Endothelial cell (in vitro differentiated cells): ENCODE measurements at places on chromosomes 7 and 10. TPM values are rescaled to one million over a fixed set of nuclear protein-coding genes. Genes with fewer than 3 reads are reported as not detected.

Gene HHEX
- 182 TPM for total RNA-seq

Gene DYNC1I1
- total RNA-seq: 3.1 TPM

GRCh38 chr7:116777651-116778281 is 84.6 kb upstream of the CAPZA2 start:
- no peak for DNase-seq

GRCh38 chr7:9608560-9608959 is 1175.2 kb downstream of the NXPH1 start:
- DNase-seq: no peak

DNA sequence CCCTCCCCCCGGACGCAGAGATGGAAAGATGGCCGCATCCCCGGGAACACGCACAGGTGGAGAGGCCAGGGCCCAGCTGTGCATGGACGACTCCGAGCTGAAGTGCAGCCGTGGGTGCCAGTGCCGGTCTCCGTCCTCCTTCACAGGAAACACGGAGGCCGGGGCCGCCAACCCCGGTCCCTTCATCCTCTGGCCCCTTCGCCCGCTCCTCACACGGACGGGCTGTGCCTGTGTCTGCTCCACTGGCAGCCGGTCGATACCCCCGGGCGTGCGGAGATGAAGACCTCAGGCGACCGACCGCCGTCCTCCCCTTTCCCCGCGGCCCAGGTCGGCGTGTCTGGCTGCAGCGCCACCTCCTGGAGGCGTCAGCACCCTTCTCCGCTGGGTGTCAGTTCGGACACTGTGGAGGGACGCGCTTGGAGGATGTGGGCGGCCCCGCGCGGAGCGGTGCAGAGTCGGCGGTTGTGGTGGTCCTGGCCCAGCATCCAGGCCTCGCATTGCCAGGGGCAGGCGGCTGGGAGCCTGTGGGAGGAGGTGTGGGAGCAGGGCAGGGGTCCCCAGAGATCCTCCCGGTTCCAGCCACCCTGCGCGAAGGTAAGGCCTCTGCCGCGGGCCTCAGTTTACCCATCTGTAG is 9.9 kb downstream of the ZNF511 start:
- peak; percentile 86 for DNase-seq

GRCh38 chr7:135801877-135802276 is 53.3 kb upstream of the FAM180A start:
- no peak for DNase-seq

DNA sequence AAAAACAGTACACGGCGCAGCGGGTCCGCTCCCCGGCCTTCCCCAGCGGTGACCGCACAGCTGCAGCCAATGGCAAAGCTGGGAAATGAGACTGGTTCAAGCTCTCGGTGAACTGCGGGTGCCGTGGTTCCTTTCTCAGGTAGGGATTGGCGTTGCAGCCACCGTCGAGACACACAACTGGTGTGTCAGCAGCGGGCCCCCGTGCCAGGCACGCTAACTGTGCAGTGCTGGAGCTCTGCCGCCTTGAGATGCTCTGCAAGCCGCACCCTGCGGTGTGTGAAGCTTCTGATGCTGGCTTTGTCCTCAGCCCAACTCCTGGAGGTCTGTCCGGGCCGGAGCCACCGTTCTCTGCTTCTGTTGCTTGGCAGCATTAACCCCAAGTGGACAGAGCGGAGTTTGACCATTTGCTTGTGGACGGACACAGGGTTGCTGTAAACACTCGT is 20.6 kb upstream of the NKX6-2 start:
- no peak for DNase-seq

Gene INHBA
- total RNA-seq: 0.08 TPM

DNA sequence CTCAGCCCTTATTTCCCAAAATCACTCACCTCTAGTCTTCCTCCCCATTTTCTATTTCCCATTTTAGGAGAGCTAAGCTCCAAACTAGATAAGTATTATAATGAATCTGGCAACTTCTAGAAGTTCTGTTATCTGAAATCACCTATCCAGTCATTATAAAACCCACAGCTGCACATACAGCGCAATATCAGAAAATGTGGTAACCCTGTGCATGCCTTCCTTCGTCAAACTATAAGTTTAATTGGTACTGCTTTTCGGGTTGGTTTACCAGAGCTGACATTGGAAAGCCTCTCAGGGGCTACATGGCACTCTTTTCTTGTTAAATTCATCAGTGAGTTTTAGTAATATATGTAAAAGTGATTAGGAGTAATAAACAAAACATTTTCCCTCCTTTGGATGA is 1.6 kb downstream of the LAMB4 start:
- no peak for DNase-seq

- no peak for DNase-seq
Observed at GRCh38 chr7:156198277-156198676, 386.0 kb upstream of the SHH start.

- DNase-seq: no peak
Observed at GRCh38 chr10:6607778-6608177, 27.7 kb upstream of the PRKCQ start.

DNA sequence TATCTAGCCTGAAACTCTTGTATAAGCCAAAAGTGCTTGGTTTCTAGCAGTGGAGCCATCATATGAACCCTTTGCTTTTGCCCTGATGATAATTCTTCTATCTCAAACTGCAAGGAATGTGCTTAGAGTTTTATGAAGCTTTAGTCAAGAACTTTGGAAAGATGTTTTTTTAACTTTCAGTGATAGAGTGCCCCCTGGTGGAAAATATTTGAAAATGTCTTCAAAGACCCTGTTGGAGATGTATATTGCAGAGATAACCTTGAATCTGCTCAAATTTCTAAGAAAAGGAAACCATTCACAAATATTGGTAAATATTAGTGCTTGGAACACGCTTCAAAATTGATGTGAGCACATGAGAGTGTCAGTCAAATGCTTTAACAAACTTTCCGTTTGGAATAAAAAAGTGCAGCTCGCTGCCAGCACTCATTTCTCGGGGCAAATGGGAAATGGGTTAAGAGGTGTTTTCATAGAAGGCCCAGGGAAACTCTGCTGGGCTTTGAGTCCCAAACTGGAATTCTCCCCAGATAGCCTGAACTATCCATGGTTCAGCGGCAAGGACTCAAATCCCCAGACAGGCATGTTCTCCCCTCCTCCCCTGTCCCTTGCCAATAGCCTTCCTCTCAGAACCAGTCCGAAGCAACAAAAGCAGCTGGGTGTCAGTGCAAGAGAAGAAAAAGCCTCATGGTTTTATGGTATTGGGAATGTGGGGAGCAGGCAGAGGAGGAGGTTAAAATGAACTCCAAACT is 129.3 kb downstream of the MYOF start:
- no peak for DNase-seq

DNA sequence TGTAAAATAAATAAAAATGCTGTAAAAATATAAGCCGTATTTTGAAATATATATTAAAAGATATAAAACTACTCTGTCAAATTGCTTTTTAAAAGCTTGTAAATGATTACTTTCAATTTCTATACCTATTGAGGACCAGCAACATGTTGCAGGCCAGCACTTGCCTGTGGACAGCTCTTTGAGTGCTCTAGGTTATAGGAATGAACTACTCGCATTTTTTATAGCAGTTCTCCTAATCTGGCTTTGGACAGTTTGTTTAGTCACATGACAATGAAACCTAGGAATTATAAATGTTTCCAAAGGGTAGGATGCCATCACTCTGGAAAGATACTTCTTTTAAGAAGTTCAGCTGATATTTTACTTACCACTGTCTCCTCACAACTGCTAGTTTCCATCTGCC is 117.7 kb upstream of the PTPRZ1 start:
- no peak for DNase-seq

Gene NRCAM
- total RNA-seq: 2.2 TPM

DNA sequence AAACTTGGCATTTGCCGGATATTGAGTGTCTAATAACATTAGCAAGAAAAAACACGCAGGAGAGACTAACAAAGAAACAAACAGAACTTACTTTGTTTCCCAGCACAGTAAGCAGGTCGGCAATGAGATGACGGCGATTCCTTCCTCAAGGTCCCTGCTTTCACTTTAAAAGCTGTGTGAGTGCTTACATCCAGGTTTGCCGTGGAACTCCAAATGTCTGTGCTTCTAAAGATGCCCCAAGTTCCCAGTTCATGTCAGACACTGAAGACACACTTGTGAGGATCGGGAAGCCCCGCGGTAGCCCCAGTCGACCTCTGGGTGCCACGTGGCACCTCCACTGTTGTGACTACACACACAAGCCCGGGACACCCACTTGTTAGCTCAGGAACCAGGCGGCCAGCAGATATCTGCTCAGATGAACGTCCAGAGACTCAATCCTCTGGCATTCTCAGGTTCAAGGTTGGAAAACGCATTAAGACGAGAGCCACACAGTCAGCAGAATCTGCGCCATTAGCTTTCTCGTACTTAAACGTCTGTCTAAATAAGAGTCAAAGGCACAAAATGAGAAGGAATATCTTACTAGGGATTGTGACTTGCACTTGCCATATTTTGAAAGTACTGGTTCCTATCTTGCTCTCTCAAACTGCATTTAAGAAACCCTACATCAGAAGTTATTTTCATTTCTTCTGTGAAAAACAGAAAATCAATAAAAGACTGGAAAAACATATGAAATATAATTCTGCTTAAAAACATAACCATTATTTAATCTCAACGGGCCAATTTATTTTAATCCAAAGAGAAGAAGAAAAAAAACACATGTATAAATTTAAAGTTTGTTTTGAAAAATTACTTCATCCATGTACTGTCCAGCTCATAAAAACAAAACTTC is 207.6 kb upstream of the KLF14 start:
- no peak for DNase-seq

Gene TMEM184A
- 0.21 TPM for total RNA-seq

GRCh38 chr10:70176441-70176840 is 6.1 kb upstream of the SAR1A start:
- DNase-seq: no peak

GRCh38 chr7:30069096-30069867 is 41.1 kb downstream of the PLEKHA8 start:
- no peak for DNase-seq

Gene CRYGN
- not detected for total RNA-seq

Gene UFSP1
- total RNA-seq: 2.4 TPM

Gene SH2D4B
- 0.23 TPM for total RNA-seq

DNA sequence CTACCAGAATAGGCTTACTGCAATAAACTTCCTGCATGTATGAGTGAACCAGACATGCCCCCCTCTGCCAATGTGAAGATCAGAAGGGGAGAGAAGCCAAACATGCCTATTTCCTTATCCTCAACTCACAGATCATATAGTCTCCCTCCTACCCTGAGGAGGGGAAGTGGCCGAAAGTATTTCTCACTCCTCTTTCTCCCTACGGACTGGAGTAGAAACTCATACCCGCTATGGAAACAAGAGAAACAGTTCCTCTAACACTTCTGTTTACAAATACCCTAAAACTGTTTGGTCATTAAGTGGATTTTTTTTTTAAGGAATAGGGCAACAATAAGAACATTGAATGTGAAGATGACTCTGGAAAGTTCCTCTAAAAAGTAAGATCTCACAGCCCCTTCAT is 31.4 kb downstream of the CCNJ start:
- DNase-seq: no peak

Gene IGF2BP3
- total RNA-seq: 92.8 TPM

- no peak for DNase-seq
Observed at GRCh38 chr10:11504566-11505285, 106.7 kb downstream of the USP6NL start.

DNA sequence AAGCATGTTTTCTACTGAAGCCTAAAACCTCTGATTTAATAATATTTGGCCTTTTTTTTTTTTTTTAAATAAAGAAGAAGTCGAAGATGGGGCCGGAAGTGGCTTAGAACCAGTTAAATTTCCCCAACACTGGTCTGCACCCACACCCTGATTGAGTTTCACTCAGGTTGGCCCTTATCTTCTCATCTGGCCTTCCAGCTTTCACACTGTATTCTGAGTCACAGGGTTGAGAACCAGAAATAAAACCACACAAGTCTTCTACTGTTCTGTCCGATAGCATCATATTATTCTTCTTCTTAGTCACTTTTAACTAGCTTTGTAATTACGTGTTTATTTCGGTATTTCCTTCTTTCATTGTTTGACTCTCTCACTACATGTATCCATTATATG is 9.9 kb downstream of the ZNF365 start:
- DNase-seq: no peak

Gene SPDYE1
- not detected for total RNA-seq

DNA sequence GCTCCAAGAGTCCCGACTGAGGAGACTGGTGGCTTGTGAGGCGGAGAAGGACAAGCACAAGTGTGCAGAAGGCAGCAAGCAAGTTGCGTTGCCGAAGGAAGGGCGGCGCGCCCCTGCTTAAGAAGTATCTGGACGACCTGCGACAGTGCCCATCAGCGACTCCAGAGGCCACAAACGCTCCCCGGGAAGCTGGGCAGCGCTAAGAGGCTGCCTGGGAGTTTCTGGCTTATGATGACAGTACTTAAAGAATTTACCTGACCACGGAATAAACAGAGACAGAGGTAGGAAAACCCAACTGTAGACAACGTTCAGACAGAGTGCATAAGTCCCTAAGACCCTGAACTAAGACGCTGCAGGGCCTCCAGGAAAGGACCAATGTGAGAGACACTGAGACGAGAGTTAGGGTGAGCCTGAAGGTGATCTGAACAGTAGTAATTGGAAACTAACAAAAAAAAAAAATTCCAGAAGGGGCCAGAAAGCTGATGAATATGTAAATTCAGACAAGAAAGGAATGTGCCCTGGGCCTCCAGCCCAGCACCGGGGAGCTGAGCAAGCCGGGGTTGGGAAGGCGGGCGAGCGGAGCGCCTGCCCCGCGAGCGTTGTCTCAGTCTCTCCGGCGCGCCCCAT is 1.0 kb downstream of the OSBPL3 start:
- peak; percentile 13 for DNase-seq

Gene NUTM2B
- 1.5 TPM for total RNA-seq

Gene ZNF488
- total RNA-seq: 0.41 TPM

Gene TAS2R41
- total RNA-seq: not detected

DNA sequence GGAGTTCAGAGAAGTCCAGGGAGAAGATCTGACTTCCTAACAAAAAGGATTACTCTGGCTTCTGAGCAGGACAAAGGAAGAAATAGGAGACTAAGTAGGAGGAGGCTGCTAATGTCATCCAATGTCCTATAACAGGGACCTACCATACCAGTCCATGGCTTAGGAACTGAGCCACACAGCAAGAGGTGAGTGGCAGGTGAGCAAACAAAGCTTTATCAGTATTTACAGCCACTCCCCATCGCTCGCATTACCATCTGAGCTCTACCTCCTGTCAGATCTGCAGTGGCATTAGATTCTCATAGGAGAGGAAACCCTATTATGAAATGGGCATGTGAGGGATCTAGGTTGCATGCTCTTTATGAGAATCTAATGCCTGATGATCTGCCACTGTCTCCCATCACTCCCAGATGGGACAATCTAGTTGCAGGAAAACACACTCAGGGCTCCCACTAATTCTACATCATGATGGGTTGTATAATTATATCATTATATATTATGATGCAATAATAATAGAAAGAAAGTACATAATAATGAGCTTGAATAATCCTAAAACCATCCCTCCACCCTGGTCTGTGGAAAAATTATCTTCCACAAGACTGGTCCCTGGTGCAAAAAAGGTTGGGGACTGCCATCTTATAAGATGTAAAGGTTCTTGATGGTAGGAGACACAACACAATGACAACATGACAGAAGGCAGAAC is 487.4 kb downstream of the PLXDC2 start:
- no peak for DNase-seq

Gene TSPAN33
- 1.8 TPM for total RNA-seq

Gene TFEC
- 0.56 TPM for total RNA-seq
